ENCODE measurements at places on chromosomes 12 and 14. TPM values are rescaled to one million over a fixed set of nuclear protein-coding genes. Genes with fewer than 3 reads are reported as not detected.

The CCDC197 gene
- not detected for total RNA-seq

The KRT3 gene
- total RNA-seq: not detected

DNA sequence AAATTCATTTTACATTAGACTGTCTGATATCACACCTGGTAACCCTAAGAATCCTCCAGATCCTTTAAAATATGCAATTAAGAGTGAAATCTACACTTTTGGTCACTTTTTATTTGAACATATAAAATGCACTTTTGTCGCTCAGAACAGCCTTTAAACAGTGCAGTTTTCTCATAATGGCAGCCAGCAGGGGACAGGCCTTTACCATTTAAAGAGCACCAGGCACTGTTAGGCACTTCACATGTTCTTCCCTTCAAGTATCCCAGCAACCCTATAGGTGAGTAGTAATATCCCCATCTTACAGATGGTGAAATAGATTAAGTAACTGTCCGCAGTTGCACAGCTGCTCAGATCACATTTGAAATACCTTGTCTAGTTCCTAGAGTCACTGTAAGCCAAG lies 11.3 kb upstream of the SAMD4A start:
- H3K27me3 ChIP-seq: no peaks in the 10 kb centered on the region
- no peak overlapping the region for H3K4me3 ChIP-seq
- H3K27ac ChIP-seq: no peak overlapping the region

DNA sequence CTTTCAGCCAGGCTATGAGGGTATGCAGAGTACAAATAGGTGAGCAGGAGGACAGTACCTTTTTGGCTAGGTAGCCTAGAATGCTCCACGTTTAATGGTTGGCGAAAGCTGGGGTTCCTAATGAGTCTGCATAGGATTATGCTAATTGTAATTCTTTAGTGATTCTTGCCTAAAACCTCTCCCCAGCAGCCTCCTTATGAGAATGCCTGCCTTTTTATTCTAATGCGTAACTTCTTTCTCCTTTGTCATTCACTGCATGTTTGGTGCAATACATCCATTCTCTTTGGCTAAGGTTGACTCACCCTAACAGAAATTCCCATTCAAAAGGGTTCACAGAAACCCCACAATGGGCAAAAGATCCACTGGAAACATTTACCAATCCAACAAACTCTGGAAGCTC lies 752.2 kb downstream of the FSCB start:
- no peaks in the 10 kb centered on the region for H3K36me3 ChIP-seq
- no peaks in the 10 kb centered on the region for H3K4me1 ChIP-seq
- H3K4me3 ChIP-seq: no peak overlapping the region

The KRT82 gene
- total RNA-seq: not detected

Data from A673 (cell line).